Right cardiac atrium (tissue), 5 donors: ENCODE measurements at places on chromosomes 2 and 18.

DNA sequence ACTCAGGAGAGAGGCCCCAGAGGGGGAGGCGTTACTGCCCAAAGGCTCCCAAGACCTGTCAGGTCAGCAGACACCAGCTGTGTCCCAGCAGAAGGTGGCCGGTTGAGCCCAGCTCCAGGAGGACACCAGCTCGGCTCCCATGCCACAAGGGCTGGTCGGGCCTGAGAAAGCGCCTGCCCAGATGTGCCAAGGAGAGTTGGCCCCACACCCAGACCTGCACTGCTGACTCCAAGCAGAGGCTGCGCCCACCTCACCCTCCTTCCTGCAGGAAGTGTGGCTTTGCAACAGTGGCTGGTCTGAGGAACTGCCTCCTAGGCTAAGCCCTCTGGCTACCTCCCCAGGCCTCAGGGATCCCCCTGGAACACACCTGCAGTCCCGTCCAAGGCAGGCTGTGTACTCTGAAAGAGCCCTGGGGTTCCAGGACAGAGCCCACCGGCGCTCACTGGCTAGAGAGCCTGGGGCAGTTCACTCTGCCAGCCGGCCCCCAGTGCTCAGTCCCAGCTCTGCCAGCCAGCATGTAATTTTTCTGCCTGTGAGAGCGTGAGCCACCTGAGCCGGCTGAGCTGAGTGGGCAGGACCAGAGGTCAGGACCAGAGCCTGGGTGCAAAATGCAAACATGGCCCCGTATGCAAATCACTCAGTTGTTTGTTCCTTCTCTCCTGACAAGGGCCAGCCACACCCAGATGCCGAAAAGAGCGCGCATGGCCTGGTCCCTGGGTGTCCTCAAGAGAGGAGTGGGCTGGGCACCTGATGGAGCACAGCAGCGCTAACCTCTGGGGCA lies 36.9 kb upstream of the PTMA start:
- DNase-seq, result no peak

DNA sequence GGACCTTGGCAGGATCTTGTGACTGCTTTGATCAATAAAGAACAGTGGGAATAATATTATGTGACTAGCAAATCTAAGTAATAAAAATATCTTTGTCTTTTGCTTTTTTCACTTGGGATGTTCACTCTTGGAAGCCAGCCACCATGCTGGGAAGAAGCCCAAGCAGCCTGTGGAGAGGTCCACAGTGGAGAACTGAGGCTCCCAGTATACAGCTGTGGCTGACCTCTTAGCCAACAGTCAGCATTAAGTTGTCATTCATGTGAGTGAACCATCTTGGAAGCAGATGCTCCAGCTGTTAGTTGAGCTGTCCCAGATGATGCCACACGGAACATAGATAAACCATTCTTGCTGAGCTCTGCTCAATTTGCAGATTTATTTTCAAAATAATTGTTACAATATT lies 160.0 kb downstream of the OSR1 start:
- DNase-seq, result no peak

DNA sequence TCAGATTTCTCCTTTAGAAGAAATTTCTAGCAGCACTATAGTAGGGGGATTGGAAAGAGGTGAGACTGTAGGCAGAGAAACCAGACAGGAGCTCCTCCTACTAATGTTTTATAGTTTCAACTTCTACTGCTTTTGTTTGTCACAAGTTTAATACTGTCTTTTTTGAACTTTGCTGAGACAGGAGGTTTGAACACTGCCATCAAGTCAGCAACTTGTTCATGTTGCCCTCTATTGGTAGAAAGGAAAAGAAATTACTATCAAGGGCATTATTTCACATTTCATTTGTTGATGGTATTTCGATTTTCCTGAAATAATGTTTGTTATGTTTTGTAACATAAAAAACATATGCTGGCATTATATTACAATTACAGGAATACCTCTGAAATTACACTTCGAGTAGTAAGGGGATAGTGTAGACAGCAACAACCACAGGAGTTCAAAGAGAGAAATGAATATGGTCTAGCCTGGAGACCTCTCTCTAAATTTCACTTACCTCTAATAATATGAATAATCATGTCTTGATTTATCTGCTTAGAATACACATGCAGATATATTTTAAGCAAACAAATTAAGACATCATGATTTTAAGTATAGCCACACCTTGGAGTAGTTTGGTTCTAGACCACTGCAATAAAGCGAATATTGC lies 12.4 kb upstream of the CCDC88A start:
- no peak for DNase-seq

DNA sequence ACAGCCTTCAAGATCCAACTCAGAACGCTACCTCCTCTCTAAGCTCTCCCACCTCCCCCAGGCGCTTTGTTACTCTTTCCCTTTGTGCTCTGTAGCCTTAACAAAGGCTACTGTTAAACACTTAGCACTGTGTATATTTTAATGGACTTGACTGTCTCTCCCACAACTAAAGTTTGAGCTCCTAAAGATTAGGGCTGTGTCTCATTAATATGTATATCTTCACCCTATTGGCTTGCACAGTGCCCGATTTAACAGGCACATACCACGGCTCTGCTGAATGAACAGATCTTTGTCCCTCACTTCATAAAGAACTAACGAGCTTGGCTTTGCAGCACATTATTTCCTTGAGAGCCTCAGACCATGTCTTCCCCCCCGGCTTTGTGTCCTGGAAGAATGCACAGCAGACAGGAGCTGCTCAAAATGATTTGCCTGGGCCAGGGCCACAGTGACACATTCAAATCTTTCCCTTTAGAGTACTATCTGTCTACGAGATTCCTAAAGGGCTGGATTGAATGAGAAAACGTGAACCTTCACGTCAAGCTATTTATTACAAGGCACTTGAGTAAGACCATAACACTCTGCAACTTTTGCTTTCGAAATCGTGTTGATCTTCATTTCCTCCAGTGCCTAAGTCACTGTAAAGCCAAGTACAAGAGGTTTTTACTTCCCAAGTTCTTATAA lies 22.1 kb downstream of the ABHD3 start:
- no peak for DNase-seq

DNA sequence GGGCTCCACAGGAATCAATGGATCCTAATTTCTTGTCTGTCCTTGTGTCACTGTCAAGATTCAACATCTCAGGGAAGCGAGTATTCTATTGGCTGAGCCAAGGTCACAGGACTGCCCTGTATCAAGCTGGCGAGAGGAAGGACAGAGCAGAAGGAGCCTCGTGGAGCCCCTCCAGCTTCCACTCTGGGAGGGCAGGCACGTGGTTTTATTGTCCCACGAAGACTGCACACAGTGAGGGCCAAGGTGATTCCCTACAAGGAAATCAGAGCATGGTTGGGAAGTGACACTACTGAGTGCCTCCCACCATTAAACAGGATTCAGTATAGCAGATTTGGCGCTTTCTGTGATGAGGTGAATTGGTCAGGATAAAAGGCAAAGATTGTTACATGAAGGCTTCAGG lies 302.4 kb upstream of the CXCR4 start:
- no peak for DNase-seq

GRCh38 chr2:26462511-26463243 lies 15.2 kb downstream of the OTOF start:
- peak; percentile 56 for DNase-seq

- no peak for DNase-seq
Observed at GRCh38 chr2:40230707-40231432, 221.0 kb downstream of the SLC8A1 start.

- no peak for DNase-seq
Observed at GRCh38 chr18:42038936-42039335, 83.9 kb downstream of the PIK3C3 start.

- no peak for DNase-seq
Observed at GRCh38 chr18:44411976-44412375, 268.7 kb upstream of the SETBP1 start.
